ENCODE measurements at places on chromosomes 11 and 22.
A peak's percentile ranks its signal among the peaks of the same experiment; 100 is the strongest.

DNA sequence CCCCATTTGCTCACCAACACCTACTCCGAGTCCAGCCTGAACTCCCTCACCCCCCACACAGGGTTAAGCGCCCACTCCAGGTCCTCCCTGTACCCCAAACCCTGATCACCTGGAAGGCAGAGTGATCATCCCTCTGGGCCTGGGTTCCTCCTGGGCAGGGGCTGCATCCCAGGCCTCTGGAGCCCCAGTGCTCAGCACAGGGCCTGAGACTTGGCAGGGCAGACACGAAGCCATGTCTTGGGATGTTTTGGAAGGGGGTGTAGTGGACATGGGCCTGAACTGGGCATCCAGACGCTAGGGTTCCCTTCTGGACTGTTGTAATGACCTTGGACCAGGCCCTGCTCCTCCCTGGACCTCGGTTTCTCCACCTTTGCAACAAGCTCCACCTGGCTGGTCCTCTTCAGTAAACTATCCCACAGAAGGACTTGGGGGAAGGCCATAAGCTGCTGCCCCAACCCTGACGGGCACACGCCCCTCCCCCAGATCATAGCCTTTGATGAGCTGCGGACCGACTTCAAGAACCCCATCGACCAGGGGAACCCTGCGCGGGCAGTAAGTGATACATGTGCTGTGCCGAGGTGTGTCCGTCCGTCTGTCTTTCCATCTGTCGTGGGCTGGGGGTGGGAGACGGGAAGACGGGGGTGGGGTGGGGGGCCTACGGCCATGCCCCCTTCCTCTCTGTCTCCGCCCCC is 3.9 kb downstream of the CNIH2 start:
- DNase-seq, result no peak

- no peak for DNase-seq
These were observed 65.1 kb upstream of the PPARA start for GRCh38 chr22:46084943-46085827.

- no peak for DNase-seq
These were observed at the start of gene IL18BP for GRCh38 chr11:71998649-71999310. TSS of gene IL18BP (plus strand) at chr11:71998909. CDS start at chr11:71999985, 1,076 bp downstream.

GRCh38 chr11:45303316-45303715 is 17.2 kb upstream of the SYT13 start:
- DNase-seq, result no peak

- no peak for DNase-seq
These were observed 1557.8 kb upstream of the RAG2 start for GRCh38 chr11:38155856-38156255.

DNA sequence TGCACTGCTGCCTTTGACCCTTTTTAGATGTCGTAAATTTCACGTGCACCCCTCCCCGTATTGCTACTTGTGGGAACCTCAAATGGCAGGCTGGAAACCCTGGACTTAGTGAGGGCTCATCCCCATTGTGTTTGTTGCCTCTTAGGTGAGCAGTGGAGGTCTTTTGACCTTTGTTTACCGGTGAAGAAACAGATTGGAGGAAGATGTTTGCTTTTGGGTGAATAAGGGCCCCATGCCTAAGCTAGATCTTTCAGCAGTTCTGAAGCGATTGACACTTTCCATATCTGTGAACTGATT is 782 bp downstream of the SMARCB1 start:
- no peak for DNase-seq

DNA sequence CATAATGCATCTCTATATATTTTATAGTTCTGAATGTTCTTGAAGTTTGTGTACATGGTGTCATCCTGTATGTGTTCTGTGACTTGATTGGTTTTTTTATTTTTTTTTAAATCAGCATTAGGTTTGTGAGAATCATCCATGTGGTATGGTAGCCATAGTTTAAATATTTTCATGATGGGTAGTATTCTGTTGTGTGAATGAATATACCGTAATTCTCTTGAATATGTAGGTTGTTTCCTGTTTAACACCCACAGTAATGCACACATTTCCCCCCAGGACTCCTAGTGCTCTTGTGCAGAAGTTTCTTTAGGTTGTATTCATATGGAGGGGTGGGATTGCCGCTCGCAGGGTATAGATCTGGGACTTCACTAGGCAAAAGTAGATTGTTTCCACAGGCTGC is 2.0 kb downstream of the PACS1 start:
- DNase-seq, result no peak

DNA sequence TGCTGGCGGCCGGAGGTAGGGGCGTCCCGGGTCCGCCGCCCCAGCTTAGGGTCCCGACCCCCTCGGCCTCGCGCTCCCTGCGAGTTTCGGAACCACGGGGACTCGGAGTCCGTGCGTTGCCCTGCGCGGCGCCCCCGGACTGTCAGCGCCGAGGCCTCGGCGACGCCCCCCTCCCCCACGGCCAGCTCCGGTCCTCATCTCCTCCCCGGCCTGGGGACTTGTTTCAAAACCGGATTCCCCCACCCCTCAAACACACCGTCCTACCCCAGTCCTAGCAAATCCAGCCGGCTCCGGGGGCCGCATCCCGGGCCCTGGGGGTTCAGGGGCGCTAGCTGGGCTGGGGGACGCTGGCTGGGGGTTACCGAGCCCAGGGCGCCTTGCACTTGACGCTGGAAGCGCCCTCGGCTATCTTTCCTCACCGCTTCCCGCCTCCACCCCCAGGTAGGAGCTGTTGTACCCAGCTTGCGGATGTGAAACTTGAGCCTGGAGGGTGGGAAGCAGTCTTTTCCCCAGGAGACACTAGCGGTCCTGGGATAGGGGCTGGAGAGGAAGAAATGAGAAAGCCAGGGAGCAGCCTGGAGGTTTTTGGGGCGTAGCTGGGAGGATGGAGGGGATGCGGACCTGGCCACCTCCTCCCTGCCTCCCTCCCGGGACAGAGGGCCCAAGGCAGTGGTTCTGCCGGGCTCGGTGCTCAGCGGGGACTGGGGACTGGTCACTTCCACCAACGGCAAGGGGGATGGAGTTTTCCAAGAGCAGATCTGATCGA is 550 bp downstream of the FBLN1 start:
- DNase-seq, result no peak

- DNase-seq, result no peak
These were observed 33.1 kb downstream of the MTMR3 start for GRCh38 chr22:29916007-29916544.

DNA sequence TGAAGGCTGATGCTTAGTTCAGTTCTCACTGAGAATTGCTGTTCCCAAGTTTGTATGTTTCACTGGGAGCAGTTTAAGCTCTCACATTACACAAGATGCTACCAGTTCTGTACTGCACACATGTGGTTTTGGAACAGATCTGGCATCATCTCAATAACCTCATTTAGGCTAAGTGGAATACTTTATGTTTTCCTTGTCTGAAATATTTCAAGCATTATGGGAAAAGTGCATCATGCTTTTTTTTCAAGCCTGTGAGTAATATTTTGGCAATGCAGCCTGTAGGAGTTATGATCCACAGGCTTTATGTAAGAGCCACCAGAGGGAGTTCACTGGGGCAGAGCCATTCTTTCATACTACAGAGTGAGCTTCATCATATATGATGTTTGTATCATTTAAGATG is 141.5 kb downstream of the OR4C45 start:
- no peak for DNase-seq

GRCh38 chr11:91967026-91967690 is 257.5 kb upstream of the FAT3 start:
- DNase-seq, result no peak

- DNase-seq, result no peak
These were observed 3.7 kb downstream of the TRMT112 start for GRCh38 chr11:64313491-64314145.

DNA sequence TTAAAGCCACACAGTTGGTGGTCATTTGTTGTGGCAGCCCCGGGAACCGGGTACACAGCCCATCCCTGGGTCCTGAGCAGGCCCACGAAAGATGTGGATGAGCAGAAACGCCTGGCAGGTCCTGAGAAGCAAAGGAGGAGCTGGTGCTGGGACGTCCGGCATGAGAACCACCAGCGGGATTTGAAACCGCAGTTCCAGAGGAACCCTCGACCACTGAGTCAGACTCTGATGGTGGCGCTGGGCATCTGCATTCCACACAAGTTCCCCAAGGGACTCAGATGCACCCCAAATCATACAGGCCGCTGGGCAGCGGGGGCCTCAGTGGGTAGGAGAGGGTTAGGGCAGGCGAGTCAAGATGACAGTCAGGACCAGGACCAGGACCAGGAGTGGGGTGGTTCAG is 363.0 kb downstream of the SHANK2 start:
- no peak for DNase-seq

- DNase-seq, result no peak
These were observed 552 bp downstream of the DSCAML1 start for GRCh38 chr11:117796456-117796871.

GRCh38 chr11:132872211-132872610 is 660.1 kb downstream of the OPCML start:
- DNase-seq, result no peak

DNA sequence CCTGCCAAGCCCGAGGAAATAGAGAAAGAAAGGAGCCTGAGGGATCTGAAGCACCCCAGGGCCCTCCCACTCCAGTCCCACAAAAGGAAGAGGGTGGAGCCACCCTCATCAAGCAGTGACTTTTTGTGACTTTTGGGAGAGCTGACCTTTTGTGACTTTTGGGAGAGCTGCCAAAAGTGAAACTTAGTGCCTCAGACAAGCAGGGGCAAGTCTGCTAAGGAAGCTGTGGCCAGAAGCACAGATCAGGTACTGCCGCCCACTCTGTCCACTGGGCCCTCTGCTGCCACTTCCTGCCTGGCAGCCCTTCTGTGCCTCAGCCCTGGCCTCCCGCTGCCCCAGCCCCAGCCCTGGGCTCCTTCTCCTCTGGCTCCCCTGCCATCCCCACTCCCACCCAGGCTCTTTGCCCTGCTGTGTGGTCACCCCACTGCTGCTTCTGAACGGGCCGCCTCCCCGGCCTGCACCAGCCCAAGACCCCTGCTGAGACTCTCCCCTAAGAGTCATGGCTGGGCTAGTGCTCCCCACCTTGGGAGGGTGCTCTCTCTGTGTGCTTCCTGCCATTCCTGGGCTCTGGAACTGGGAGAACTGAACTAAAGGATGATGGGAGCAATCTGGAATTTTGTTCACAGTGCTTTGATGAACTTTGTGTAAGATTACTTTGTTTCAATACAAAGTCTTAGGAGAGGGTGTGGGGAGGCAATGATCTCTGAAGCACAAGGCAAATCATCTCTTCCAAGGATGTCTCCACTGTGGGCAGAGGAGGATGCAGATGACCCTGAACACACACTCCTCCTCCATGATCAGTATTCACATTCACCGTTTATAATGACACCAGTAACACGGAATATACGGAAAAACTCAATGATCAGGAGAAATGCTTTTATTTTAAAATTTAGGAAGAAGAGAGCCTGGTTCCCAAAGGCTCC is at the start of gene APOBEC3H:
TSS of gene APOBEC3H (plus strand) at position 147 of the 923 bp plus-strand sequence. CDS start 3,035 bp downstream, outside the sequence.
- DNase-seq, result peak; percentile 80

DNA sequence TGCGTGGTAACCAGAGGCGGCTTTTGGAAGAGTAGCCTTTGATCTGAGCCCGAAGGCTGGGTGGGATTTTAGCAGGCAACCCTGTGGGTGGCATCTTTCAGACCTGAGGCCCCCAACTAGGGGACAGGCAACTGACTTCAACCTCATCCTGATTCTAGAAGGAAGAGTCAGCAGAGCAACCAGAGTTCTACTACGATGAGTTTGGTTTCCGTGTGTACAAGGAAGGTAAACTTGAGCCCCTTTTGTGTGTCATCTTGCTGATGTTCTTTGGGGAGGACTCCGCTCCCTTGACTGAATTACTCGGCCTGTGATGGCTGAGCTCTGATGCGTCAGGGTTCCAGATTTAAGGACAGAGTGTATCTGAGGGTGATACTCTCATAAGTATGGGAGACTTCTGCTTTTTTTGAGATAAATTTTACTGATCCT is 31.6 kb downstream of the SGSM3 start:
- DNase-seq, result no peak

DNA sequence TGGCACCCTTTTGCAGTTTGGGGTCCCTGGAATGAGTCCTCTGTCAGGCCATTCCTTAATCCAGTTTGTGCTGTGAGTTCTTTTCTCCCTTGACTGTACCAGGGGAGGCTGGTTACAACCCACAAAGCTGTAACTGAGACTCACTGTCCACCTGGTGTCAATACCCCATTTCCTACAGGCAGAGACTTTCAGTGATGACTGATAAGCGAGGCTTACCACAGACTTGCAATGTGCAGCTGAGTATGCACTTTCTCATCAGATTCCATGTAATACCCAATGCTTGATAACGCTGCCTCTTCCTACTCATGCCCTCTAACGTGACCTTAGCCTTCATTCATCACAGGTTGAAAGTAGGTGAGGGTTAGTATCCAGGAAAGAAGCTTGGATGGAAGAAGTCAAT is 120.1 kb downstream of the INSC start:
- DNase-seq, result no peak

GRCh38 chr11:10777806-10778205 is 26.8 kb downstream of the CTR9 start:
- no peak for DNase-seq

- no peak for DNase-seq
These were observed 55.9 kb upstream of the CD44 start for GRCh38 chr11:35083181-35083430.

GRCh38 chr22:45830531-45831245 is 146.3 kb downstream of the WNT7B start:
- no peak for DNase-seq

- DNase-seq, result no peak
These were observed 17.5 kb upstream of the SYT7 start for GRCh38 chr11:61598374-61598773.

DNA sequence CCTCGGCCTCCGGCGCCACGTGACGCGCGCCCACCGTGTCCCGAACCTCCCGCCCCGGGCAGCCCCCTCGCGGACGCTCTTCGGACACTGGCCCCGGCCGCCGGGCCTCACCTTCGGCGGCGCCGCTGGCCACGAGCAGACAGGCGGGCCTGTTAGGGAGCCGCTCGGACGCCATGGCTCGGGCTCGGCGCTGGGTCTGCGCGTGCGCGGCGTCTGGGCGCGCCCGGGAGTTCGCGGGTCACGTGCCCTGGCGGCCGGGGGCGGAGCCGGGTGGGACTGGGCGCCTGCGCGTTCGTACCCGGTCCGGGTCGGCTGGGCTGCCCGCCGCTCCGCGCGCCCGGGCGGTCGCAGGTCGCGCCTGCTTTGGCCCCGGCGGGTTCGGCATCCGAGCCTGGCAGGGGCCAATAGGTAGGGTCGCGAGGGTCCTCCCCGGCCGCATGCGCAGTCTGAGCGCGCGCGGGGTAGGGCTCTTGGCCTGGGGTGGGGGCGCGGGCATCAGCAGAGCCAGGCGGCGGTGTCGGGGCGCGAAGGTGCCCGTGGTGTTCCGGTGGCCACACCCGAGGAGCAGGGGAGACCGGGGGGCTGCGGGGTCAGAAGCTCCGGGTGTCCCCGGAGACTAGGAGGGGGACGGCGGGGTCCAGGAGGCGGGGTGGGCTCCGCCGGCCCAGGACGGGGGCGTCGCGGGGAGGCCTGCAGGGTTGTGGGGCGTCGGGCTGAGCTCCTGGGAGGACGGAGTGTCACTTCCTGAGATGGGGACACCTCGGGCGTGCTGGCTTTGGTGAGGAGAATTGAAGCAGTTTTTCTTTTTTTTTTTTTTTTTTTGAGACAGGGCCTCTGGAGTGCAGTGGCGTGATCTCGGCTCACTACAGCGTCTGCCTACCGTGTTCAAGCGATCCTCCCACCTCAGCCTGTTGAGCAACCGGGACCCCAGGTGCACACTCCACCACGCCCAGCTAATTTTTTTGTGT is at the start of gene GATD1:
TSS of gene GATD1 (minus strand) at position 200 of the 968 bp plus-strand sequence. CDS start at position 175, 25 bp downstream.
- peak; percentile 51 for DNase-seq

GRCh38 chr11:123521001-123521400 is 90.9 kb downstream of the GRAMD1B start:
- DNase-seq, result no peak

Measured in PC-9 (cell line).